ENCODE measurements at places on chromosomes 6 and 20.
A peak's percentile ranks its signal among the peaks of the same experiment; 100 is the strongest.

GRCh38 chr20:17752459-17752858 is 52.7 kb downstream of the BANF2 start:
- no peaks in the 10 kb centered on the region for H3K4me1 ChIP-seq
- no peak for DNase-seq
- H3K27ac ChIP-seq = no peak overlapping the region
- H3K4me3 ChIP-seq = no peak overlapping the region
- H3K36me3 ChIP-seq = no peaks in the 10 kb centered on the region

- no peak overlapping the region for H3K4me3 ChIP-seq
- no peak overlapping the region for H3K27ac ChIP-seq
- no peaks in the 10 kb centered on the region for H3K4me1 ChIP-seq
- peaks cover 51% of the 10 kb centered on the region for H3K27me3 ChIP-seq
Measured at GRCh38 chr20:57322476-57322875, 7.1 kb upstream of the SPO11 start.

- no peak overlapping the region for H3K27ac ChIP-seq
- no peaks in the 10 kb centered on the region for H3K36me3 ChIP-seq
- no peaks in the 10 kb centered on the region for H3K4me1 ChIP-seq
- DNase-seq = peak; percentile 76
- H3K4me3 ChIP-seq = no peak overlapping the region
Measured at GRCh38 chr6:44338228-44339122, 4.0 kb upstream of the SPATS1 start.

DNA sequence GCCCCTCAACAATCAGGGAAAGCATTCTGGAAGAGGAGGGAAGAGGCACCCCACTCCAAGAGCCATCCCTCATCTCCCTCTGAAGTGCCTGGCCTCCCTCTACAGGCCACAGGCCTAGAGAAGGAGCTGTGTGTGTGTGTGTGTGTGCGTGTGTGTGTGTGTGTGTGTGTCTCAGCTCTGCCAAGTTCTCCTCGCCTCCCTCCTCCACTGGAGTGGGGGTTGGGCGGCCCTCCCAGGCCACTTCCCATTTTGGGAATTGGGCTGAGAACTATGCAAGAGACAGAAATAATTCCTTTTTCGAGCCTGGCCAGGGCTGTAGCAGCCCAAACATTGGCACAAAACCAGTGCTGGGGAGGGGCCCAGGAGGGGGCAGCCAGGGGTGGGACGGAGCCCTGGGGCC is 35.7 kb downstream of the KCNB1 start:
- H3K27me3 ChIP-seq = peaks cover 27% of the 10 kb centered on the region
- no peaks in the 10 kb centered on the region for H3K4me1 ChIP-seq
- no peaks in the 10 kb centered on the region for H3K36me3 ChIP-seq
- no peak for DNase-seq
- H3K4me3 ChIP-seq = no peak overlapping the region

- H3K27me3 ChIP-seq = peaks cover 2% of the 10 kb centered on the region
- no peak overlapping the region for H3K4me3 ChIP-seq
- H3K4me1 ChIP-seq = no peaks in the 10 kb centered on the region
- no peak overlapping the region for H3K27ac ChIP-seq
- no peaks in the 10 kb centered on the region for H3K36me3 ChIP-seq
- DNase-seq = no peak
Measured at GRCh38 chr6:47405273-47405672, 72.3 kb upstream of the CD2AP start.

DNA sequence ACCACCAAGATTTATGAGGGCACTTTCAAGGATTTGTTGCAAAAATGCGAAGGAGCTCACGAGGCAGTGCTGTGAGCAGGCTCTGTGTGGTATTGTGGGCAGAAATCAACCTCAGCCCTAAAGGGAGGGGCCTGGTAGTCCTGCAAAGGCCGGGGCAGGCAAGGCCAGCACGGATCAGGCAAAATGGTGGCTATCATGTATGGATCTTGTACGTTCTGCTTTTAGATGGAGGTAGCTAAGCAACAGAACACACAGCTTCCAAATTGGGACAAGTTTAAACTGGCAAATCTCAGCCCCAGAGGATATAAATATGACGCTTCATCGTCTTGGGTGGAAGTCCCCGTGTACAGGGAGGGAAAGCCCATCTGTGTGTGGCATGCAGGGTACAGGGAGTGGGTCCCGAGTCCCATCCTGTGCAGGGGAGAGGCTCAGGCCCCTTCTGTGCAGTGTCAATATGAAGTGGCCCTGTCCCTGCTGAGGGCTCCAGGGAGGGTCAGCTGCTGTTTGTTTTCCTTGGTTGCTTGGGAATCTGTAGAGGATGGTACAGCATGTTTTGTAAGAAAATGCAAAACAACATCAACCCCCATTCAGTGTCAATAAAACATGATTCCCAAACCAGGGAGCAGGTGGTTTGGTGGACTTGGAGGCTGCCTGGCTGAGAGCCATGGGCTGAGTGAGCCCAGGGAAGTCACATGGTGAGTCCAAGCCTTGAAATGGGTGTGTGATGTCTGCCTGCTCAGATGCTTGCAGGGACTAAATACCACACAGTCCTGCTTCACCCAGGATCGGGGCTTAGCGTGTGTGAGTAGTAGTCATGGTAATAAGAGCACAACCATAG is 113.0 kb downstream of the SYCP2 start:
- H3K36me3 ChIP-seq = no peaks in the 10 kb centered on the region
- no peak overlapping the region for H3K4me3 ChIP-seq
- no peaks in the 10 kb centered on the region for H3K27me3 ChIP-seq
- H3K4me1 ChIP-seq = no peaks in the 10 kb centered on the region
- peak; percentile 3 for DNase-seq

DNA sequence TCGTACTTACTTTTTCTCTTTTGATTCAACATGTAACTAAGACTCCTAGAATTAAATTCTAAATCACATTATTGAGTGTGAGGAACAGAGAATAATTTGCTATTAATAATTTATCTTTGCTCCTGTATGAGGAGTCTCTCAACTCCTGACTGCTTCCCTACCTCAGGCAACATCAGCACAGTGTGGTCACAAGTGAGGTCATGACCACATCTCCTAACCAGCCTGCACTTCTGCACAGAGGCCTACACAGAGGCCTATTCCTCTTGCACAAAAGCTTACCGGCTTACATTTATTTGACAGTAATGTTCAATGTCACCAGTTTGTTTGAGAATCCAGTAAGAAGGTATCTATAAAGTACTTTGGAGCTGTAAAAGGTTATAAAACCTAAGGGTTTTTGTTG is 637.4 kb upstream of the MARCKS start:
- H3K36me3 ChIP-seq = no peaks in the 10 kb centered on the region
- H3K4me3 ChIP-seq = no peak overlapping the region
- no peaks in the 10 kb centered on the region for H3K4me1 ChIP-seq
- DNase-seq = no peak
- H3K27ac ChIP-seq = no peak overlapping the region
- H3K27me3 ChIP-seq = no peaks in the 10 kb centered on the region

- H3K4me3 ChIP-seq = no peak overlapping the region
- H3K4me1 ChIP-seq = peaks cover 2% of the 10 kb centered on the region
- peaks cover 33% of the 10 kb centered on the region for H3K27me3 ChIP-seq
- DNase-seq = no peak
- H3K36me3 ChIP-seq = no peaks in the 10 kb centered on the region
Measured at GRCh38 chr6:29908710-29909109, 33.6 kb upstream of the HLA-A start.

DNA sequence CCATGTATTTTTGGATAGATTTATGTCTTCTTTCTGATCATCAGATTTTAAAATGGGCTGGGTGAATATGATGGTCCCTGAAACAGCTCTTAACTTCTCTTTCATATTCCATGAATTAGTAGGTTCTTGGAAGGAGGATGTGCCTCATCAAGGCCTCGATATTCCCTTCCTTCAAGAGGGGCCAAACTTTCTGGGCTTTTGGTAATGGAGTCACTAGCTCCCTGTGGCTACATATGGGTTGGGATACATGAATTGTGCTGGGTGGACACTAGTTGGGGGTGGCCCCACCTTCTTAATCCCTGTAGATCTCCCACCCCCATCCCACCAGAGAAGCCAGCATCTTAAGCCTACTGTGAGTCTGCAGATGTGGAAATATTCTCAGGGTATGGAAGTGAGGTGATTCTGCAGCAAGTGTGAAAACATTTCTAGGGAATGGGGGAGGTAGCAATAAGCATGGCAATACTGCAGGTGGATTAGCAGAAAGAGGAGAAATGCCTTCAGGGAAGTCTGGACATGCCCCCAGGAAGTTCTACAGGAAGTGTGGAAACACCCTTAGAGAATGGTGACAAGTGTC is 2.2 kb downstream of the TP53INP2 start:
- H3K27me3 ChIP-seq = peaks cover 17% of the 10 kb centered on the region
- H3K27ac ChIP-seq = no peak overlapping the region
- H3K4me3 ChIP-seq = no peak overlapping the region
- DNase-seq = no peak
- H3K4me1 ChIP-seq = peaks cover 38% of the 10 kb centered on the region
- H3K36me3 ChIP-seq = no peaks in the 10 kb centered on the region

DNA sequence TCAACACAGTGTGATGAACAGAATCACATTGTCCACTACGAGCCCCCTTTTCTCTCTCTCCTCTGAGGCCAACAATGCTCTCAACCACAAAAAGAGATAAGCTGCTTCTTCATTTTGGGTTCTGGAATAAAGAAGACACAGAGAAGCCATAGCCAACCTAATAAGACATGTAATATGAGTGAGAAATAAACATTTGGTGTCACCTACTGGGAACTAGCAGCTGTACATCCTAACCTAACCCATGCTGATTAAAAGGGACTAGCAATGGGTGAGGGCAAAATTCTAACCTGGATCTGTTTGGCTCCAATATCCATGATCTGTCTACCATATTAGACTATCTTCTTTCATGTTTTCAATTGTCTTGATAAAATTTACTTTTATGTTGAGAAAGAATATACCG is 369.1 kb upstream of the MARCKS start:
- no peak for DNase-seq
- H3K27me3 ChIP-seq = no peaks in the 10 kb centered on the region
- H3K27ac ChIP-seq = no peak overlapping the region
- H3K36me3 ChIP-seq = no peaks in the 10 kb centered on the region
- H3K4me3 ChIP-seq = no peak overlapping the region
- H3K4me1 ChIP-seq = no peaks in the 10 kb centered on the region

DNA sequence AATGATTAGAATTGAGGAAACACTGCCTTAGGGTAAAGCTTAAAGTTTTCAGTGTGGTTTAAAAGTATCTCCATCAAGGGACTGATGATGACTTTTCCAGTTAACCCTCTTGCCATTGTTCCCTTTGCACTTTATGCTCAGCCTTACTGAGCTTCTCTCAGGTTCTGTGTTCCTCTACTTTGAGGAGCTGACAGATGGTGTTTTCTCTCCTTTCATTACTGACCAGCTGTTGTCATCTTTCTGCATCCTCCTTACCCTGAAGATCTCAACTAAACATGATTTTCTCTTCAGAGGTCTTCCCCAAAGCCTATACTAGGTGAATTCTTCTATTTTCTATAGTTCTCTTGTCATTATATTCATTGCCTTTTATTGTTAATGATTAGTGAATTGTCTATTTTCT is 475.6 kb upstream of the SYNCRIP start:
- H3K4me1 ChIP-seq = no peaks in the 10 kb centered on the region
- H3K27me3 ChIP-seq = no peaks in the 10 kb centered on the region
- no peak overlapping the region for H3K27ac ChIP-seq
- H3K4me3 ChIP-seq = no peak overlapping the region
- no peak for DNase-seq

- no peak for DNase-seq
- H3K4me1 ChIP-seq = peaks cover 2% of the 10 kb centered on the region
- no peak overlapping the region for H3K4me3 ChIP-seq
- no peaks in the 10 kb centered on the region for H3K36me3 ChIP-seq
Measured at GRCh38 chr6:46246727-46247126, 75.9 kb upstream of the ENPP5 start.

- H3K36me3 ChIP-seq = no peaks in the 10 kb centered on the region
- H3K27me3 ChIP-seq = no peaks in the 10 kb centered on the region
- H3K4me1 ChIP-seq = peaks cover 13% of the 10 kb centered on the region
Measured at GRCh38 chr20:3364323-3365013, 43.0 kb downstream of the DNAAF9 start.

GRCh38 chr6:2687456-2687855 is 63.3 kb downstream of the MYLK4 start:
- no peak for DNase-seq
- H3K4me3 ChIP-seq = no peak overlapping the region
- H3K27ac ChIP-seq = no peak overlapping the region
- no peaks in the 10 kb centered on the region for H3K27me3 ChIP-seq

- H3K4me3 ChIP-seq = no peak overlapping the region
- DNase-seq = no peak
- H3K4me1 ChIP-seq = no peaks in the 10 kb centered on the region
- H3K27ac ChIP-seq = no peak overlapping the region
Measured at GRCh38 chr6:18025596-18025995, 38.2 kb upstream of the KIF13A start.

DNA sequence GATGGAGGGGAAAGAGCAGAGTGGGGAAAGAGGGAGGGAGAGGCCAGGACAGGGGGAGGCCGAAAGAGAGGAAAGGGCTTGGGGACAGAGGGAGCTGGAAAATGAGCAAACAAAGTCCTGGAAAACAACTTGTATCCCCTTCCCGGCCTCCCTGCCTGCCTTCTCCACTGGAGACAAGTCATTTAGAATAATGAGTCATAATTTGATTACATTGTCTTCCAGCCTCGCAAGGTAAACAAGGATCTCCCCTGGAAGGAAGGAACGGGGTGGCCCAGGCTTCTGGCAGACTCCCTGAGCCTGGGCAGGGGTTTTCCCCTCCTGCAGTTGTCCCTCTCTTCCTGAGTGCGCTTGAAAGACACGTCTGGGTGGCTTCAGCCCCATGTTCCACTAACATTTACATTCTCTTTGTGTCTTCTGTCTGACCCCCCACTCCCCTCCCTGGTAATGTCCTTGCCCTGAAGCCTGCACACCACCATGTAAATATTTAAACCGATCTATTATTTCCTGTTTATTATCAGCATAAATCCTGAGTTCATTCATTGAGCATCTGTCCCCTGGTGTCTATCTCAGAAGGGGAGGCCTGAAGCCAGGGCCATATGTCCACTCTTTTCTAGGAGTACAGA is 12.1 kb upstream of the MRPS18A start:
- H3K27me3 ChIP-seq = peaks cover 25% of the 10 kb centered on the region
- DNase-seq = no peak
- no peaks in the 10 kb centered on the region for H3K36me3 ChIP-seq
- H3K4me1 ChIP-seq = no peaks in the 10 kb centered on the region
- H3K27ac ChIP-seq = no peak overlapping the region
- no peak overlapping the region for H3K4me3 ChIP-seq

DNA sequence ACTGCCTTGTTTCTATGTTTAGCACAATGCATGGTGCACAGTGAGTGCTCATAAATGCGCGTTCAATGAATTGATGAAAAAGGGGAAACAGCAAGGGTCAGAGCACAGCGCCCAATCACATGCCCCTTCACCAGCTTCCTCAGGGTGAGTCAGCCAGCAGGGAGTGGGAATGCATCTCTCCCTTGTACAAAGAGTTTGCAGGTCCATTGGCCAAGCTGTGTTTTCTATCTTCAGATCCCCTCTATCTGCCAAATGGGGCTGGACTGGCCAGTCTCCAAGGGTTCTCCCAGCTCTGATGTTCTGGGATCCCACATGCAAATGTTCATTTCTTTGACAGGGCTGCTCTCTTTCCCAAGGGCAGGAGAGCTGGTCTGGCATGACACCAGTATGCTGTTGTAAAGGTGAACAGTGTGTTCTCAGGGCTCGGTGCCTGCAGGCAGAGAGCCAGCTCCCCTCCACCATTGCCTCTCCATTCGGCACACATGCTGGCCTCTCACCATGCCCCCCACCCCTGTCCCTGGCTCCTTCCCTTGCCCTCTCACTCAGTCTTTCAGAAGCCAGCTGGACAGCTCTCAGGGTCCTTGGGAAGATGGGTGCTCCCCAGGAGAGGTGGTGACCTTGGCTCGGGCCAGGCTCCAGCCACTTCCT is 25.0 kb downstream of the ANGPT4 start:
- no peak overlapping the region for H3K27ac ChIP-seq
- H3K4me1 ChIP-seq = no peaks in the 10 kb centered on the region
- H3K4me3 ChIP-seq = no peak overlapping the region
- no peak for DNase-seq

Measured in activated CD4-positive, alpha-beta T cell treated with anti-CD3 and anti-CD28 coated beads, Interleukin-2, amount 10 ng/mL, durations not matched to agents 7 days and 5 days (primary cell).